ENCODE measurements at places on chromosomes 7 and 10.

DNA sequence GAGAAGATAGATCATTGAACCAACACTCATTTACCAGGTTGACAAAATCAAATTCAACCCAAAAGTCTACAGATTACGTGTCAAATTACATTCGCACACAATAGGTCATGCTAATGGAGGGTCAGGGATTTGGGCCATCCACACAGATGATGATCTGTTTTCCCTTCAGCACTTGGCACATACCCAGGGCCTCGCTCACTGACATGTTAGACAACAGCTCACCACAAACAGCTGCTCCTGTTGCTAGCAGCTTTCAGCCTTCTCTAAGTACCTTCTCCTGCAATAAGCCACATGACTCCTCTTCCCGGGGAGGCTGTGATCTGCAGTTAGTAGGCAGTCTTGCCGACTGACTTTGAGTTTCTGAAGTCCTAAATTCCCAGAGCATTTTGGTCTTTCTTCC is 18.4 kb downstream of the NKX2-3 start:
- DNase-seq = no peak

DNA sequence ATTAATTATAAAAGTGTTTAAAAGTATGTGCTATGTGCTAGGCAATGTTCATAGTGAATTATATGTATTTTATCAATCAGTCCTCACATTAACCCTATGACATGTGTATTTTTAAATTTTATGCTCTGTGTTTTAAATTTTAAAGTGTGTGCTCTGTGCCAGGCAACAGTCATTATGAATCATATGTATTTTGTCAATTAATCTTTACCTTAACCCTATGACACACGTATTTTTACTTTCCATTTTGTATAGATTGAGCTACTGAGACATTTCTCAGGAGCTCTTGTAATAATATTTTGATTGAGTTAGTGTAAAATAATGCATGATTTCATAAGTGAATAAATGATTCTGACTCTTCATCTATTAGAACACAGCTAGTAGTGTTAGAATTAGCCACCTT is 117.8 kb downstream of the THSD7A start:
- DNase-seq = no peak

DNA sequence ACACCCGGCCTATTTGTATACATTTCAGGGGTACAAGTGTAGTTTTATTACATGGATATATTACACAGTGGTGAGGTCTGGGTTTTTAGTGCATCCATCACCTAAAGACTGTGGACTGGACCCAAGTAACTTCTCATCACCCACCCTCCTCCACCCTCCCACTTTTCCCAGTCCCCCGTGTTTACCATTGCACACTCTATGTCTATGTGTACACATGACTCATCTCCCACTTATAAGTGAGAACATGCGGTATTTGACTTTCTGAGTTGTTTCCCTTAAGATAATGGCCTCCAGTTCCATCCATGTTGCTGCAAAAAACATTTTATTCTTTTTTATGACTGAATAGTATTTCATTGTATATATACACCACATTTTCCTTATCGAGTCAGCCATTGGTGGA is 98.9 kb upstream of the WAC start:
- no peak for DNase-seq

GRCh38 chr10:47237316-47238260 is 62.4 kb upstream of the GDF10 start:
- DNase-seq = no peak

DNA sequence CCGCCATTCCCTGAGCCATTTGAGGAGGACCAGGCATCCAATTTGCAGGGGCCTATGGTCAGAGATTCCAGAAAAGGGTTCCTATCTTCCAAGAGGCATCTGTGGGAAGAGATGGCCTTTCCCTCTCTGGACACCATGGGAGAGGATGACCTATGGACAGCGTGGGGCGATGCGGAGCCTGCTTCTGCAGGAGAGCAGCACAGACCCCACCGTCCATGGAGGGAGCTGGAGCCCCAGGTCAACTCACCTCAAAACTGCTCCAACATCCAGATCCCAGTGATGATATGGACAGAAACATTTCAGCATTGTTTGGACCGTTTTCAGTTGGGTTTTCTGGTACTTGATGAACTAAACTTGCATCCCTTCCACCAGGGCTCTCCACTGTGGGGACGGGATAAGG is 34.0 kb upstream of the FOXK1 start:
- no peak for DNase-seq

GRCh38 chr7:132183781-132184380 is 392.4 kb downstream of the PLXNA4 start:
- no peak for DNase-seq

GRCh38 chr7:125636320-125636962 is 706.8 kb upstream of the POT1 start:
- DNase-seq = no peak

DNA sequence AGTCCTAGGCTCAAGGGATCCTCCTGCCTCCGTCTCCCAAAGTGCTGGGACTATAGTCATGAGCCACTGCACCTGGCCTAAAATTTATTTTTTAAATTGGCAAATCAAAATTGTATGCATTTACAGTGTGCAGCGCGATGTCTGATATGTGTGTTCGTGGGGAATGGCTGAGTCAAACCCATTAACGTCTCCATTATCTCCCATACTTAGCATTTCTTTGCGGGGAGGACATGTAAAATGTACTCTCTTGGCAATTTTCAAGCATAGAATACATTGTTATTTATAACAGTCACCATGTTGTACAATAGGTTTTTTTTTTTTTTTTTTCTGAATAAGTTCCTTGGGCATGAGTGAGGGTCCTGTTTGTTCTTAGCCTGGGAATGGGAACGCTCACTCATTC is 3.8 kb downstream of the TMEM184A start:
- DNase-seq = no peak

GRCh38 chr10:79487296-79488194 is 24.8 kb upstream of the EIF5AL1 start:
- DNase-seq = peak; percentile 53

DNA sequence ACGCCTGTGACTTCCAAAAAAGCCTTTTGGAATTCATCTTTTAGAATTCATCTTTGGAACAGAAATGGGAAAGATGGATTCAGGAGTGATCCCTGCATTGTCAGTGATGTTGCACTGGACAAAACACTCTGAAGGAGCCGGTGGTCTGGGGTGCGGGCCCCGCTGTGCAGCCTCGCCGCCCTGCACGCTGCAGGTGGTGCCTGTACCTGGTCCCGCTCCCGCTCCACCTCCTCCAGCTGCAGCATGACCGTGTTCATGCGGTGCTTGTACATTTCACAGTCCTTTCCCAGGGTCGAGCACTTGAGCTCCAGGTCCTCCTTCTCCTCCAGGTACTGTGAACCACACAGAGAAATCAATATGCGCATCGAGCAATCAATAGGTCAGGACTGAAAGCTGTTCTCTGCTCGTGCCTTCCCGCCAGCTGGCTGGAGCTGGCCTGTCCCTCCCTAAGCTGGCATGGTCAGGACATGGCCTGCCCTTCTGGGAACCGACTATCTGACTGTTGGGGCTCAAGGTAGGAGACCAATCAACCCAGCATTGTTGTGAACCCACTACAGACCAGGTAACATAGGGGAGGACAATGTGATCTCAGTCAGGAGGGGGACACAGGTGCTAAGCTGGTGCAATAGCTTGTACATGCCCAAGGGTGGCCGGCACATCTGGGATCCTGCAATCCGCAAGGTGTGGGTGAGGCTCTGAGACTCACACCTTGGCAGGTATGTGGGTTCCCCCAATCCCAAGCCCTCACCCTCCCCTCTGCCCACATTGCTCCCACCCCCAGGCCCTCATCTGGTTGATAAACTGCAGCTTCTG is 93.8 kb upstream of the GNA12 start:
- no peak for DNase-seq

GRCh38 chr7:75687246-75688088 is 51.3 kb downstream of the HIP1 start:
- DNase-seq = no peak

GRCh38 chr7:71679480-71679879 is 547.5 kb downstream of the GALNT17 start:
- DNase-seq = no peak

- no peak for DNase-seq
Measured at GRCh38 chr7:95425694-95426093, 9.1 kb downstream of the PON2 start.

DNA sequence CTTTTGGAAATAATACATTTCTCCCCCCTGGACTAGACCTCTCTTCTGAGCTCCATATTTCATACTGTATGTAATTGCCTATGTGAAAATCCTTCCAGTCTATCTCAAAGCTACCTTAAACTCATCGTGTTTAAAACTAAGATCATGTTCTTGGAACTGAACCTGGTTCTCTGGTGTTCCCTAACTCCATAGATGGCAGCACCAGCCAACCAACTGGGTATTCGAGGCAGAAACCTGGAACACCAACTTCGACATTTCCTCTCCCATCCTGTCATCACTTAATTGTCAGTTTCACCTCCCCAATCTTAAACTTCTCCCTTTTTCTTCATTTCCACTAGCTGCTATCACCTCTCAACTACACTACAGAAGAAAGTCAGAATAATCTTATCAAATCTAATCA is 87.0 kb downstream of the ANKIB1 start:
- no peak for DNase-seq

Data from suppressor macrophage treated with lipopolysaccharide for 1 hour (primary cell).